ENCODE measurements at places on chromosomes 7 and 10.

- DNase-seq: no peak
Observed at GRCh38 chr10:76302961-76303630, 871.7 kb downstream of the LRMDA start.

DNA sequence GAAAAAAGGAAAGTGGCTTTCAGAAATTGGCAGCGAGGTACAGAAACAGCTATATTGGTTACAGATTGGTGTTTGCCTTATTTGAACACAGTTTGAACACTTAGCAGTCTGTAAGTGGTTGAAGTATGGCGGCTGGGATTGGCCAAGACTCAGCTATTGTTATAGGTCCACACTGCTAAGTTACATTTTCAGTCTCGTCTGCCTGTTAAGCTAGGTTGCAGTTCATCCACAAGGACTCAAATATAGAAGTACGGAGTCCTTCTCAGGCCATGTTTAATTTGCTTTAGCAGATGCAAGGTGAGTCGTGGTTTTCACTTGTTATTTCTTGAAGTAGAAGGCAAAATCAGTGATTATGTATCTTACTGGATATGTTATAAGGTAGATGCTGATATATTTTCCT is 73.1 kb downstream of the STK31 start:
- no peak for DNase-seq

DNA sequence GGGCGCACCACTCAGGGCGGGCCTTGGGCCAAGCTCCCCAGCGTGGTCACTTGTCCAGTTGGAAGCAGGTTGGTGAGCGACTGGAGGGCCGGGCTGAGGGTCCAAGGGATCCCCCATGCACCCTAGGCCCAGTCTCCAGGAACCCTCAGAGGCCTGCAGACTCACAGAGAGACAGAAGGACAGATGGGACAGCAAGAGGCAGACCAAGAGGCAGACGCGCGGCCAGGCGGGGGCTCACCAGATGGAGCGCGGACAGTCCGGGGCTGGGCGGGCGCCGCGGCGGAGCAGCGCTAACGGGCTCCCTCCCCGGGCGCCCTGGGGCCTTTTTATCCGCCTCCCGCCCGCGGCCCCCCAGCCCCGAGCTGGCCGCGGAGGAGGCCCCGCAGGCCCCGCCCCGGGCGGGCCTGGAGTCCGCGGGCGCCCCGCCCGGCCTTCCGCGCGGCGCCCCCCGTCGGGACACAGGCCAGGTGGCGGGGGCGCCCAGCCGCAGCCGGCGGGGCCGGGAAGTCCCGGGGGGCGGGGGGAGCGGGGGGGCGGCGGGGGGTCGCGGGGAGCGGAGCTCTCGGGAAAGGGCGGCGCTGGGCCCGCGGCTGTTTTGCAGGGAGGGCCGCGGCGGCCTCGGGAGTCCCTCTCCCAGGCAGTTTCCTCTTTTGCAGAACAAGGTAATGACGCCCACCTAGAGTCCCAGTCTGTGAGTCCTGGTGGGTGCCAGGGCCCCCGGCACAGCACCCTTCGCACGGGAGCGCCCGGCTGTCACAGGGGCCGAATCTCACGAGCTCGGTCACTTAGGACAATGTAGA is at the start of gene LOXL4:
LOXL4 (minus strand) TSS at position 301 of the 800 bp plus-strand sequence. CDS start 5,175 bp downstream, outside the sequence.
- no peak for DNase-seq

DNA sequence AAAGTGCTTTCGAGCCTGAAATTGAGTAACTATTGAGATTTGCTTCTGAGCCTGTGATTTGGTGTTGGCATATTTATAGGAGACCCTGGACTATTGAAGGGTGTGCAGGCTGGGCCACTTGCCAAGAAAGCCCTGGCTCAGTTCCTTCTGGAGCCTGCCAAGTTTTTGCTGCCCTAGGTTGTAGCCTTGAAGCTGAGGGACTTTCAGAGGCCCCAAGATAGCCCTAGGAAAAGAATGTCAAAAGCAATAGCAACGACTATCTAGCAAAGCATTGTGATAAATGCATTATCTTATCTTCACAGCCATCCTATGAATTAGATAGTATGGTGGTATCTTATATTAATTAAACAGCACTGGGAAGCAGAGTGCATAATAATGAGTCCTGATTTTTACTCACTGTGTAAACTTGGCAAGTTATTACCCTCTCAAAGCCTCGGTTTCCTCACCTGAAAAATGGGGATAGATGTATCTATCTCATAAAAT is 473.7 kb upstream of the PODXL start:
- DNase-seq: no peak

GRCh38 chr10:70561070-70561469 is 41.5 kb downstream of the PRF1 start:
- no peak for DNase-seq

DNA sequence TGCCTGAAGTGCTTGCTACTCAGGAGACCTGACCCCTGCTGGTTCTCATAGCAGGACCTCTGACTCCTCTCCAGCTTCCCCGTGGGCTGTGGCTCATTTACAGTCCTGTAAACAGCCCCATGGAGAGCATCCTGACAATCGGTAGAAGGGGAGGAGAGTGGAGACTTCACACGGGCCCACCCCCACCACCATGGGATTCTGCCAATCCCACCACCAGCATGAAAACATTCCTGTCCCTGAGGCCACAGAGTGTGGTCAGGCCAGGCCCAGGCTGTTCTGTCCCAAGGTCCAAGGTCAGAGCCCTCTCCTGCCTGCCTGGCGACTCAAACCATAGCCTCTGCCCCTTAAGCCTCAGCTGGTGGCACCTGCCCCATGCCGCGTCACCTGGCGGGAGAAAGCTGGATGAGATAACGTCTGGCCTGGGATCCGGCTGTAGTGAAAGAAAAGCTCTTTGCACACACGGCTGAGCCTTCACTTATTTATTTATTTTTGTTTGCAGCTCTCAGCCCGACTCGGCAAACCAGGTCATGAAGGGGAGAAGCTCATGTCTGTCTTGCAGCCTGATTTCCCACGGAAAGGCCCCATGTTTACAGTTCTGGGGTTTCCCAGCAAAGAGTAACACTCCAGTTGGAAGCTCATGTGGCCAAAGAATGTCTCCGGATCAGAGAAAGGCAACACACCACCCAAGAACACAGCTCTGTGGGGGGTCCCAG is 293.6 kb upstream of the ZMIZ1 start:
- no peak for DNase-seq

GRCh38 chr10:16585103-16585502 is 63.4 kb upstream of the C1QL3 start:
- DNase-seq: no peak

DNA sequence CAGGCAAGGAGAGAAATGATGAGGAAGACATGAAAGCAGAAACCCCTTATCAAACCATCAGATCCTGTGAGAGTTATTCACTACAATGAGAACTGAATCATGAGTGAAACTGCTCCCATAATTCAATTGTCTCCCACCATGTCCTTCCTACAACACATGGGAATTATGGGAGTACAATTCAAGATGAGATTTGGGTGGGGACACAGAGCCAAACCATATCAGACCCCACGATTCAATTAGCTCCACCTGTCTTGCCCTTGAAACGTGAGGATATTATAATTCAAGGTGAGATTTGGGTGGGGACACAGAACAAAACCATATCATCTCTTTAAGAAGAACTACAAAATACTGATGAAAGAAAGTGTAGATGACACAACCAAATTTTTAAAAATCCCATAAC is 128.9 kb downstream of the IMMP2L start:
- DNase-seq: no peak

DNA sequence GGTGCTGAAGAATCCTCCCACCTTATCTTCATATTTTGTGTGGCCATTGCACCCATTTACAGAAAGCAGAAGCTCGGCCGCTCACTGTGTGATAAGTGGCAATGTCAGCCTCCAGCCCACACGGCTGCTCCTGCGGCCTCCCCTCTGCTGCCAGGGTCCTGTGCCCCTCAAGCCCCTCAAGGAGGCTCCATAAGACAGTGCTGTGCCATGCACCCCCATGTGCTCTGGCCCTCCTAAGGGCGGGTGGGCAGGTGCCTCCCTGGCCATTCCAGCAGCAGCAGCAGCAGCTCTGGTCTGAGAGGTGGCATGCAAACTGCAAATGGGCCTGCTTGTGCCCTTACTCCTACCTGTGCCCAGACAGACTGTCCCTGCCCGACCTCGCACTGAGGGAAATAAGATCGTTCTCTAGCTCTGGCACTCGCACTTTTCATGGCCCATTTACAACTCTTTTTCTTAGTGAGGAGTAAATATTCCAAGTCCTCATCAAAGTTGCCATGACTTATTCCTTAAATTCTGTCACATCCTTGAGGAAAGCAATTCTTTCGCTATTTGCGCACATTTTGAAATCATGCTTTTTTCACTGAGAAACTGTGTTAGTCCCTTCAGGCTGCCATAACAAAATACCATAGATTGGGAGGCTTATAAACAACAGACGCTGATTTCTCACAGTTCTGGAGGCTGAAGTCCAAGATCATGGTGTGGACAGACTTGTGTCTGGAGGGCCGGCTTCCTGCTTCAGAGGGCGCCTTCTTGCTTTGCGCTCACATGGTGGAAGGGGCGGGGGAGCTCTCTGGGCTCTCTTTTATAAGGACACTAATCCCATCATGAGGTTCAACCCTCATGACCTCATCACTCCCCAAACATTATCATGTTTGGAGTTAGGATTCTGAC is 187.8 kb downstream of the COBL start:
- no peak for DNase-seq

Measured in stimulated activated CD8-positive, alpha-beta memory T cell treated with anti-CD3 and anti-CD28 coated beads, Interleukin-2, amount 100 ng/mL, for 1 hour (primary cell).